ENCODE measurements at places on chromosomes 6 and 20.

DNA sequence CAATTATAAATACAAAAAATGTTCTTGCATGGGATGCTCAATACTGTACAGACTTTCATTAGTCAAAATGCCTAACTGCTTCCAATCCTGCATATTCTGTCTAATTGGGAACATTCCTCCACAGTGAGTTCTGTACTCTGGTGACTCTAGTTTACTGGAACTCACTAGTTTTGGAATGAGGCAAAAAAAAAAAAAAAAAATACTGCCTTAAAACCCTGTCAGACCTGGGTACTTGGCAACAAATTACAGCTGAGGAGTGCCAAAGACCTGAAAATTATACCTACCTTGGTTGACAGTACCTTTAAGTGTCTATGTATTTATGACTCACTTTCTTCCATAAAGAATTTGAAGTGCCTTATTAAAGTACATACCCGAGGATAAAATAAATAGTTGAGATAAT is 276.7 kb downstream of the FARS2 start:
- DNase-seq = no peak

DNA sequence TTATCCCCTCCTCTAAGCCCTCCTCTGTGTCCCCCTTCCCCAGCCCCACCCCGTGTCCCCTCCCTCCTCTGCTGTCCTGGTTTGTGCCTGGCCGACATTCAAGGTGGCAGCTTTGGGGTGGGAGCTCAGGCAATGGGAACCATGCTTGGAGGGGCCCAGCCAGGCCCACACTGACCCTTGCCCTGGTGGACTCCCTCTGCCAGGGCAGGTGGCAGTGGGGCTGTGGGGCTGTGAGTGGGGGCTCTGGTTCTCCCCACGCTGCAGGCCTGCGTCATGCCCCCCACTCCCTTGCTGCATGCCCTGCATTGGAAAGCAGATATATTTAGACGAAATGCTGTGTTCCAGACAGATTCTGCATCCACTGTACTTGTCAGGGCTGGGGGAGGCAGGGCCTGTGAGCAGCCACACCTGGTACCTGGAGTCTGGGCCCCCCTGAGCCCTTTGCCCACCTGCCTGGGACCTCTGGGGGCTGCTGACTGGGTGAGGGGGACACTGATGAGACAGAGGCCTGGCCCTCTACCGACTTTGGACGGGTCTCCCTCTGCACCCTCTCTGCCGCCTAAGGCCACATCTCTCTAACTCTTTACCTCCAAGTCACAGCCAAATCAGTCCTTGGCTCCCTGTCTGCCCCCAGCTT is 14.2 kb downstream of the DLGAP4 start:
- DNase-seq = no peak

GRCh38 chr6:13558718-13559117 is 15.7 kb upstream of the SIRT5 start:
- no peak for DNase-seq

DNA sequence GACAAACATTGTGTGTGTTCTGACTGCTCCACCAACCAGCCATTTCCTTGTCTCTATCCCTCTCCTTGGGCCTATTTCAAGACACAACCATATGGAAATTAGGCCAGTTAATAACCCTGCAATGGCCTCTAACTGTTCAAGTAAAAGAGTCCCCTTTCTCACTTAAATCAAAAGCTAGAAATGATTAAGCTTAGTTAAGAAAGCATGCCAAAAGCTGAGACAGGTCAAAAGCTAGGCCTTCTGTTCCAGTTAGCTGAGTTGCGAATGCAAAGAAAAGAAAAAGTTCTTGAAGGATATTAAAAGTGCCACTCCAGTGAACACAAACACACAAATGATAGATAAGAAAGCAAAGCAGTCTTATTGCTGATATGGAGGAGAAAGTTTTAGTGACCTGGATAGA is 22.5 kb downstream of the SERINC1 start:
- DNase-seq = no peak

DNA sequence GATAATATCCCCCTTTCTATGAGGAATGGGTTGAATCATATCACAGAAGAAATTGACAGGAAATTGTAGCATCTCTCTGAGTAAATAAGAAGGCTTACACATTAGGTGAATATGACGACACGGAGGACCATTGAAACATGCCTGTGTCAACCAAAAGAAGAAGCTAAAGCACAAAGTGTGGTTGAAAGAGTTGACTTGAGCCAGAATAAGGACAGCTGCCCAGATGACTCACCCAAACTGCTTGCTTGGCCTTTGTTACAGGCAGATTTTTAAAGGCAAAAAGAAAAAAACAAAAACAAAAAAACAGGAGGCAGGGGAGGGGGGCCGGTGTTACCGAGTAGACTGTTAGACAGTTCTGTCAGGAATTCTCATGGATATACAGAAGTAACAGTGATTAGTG is 129.8 kb upstream of the EDN1 start:
- no peak for DNase-seq

GRCh38 chr20:17490501-17490900 is 40.7 kb downstream of the BFSP1 start:
- no peak for DNase-seq

- DNase-seq = no peak
These were observed 33.4 kb downstream of the HSF2 start for GRCh38 chr6:122432816-122433215.

DNA sequence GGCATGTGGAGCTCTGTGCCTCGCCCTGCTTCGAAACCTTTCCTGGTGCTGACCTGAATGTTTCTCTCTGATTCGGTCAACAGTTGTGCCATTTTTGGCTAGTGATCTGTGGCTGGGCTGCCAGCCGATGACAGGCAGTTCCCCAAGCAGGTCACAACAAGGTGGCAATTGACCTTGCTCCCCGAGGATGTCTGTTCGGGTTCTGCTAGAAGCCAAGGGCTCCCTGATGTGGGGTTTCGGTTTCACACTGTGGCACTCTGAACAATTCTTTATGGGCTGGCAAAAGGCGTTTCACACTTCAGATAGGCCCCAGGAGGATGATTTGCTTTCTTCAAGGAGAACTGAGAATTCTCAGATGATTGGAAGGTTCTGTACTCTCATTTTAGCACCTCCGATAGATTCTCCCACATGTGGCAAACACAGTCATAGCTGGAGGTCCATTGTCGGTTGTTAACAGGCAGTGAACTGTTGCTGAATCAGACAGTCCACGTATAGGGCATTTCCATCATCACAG is 135.6 kb downstream of the SLC24A3 start:
- no peak for DNase-seq

GRCh38 chr6:156900292-156900691 is 123.1 kb downstream of the ARID1B start:
- no peak for DNase-seq
